ENCODE measurements at places on chromosomes 1 and 21.

DNA sequence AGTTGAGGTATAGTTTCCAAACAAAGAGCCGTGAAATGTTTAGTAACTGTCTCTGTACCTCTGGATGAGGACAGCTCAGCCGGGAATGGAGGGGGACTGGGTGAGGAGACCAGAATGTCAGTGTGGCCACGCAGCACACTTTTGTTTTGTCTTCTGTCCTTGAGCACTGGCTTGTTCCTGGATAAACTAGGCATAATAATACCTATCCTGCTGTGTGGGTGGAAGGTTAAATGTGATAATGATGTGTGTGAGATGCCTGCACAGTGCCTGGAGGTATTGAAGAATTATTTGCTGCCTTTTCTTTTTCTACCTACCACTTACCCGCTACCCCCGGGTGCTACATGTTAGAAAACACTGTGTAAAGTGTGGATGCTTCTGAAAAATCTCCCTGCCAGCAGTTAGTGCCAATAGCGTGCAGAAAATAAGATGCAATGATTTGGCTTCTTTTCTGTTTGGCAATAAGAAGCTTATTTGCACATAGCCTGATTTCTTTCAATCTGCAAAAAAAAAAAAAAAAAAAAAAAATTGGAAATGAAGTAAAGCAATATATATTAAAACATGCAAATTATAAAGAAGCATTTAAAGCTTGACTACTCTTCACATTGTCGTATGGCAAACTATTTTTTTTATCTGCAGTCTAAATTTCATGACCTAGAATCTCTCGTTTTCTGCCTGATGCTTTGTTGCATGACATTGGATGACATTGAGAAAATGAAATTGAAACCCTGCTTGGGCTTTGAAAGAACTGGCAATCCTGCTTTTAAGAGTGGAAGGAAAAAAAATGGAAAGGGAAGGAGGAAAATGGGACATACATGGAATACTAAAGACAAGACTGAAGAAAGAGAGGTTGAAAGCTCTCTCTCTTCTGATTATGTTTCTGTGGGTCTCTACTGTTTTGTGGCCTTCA is 89.5 kb downstream of the DISC1 start:
- no peak for DNase-seq

DNA sequence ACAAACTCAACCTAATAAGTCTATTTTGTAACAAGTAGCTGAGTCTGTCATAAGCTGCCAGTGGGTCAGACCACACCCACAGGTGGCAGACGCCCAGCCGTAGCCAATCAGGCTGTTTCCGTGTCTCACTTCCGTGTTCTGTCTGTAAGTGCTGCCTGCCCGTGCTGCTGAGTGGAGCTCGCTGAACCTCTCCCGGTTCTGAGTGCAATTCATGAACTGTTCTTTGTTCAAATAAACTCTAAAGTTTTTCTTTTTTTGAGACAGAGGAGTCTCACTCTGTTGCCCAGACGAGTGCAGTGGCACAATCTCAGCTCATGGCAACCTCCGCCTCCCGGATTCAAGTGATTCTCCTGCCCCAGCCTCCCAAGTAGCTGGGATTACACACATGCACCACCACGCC is 25.1 kb downstream of the POFUT2 start:
- no peak for DNase-seq

GRCh38 chr1:21344750-21345443 is 54.6 kb upstream of the ECE1 start:
- DNase-seq = no peak

DNA sequence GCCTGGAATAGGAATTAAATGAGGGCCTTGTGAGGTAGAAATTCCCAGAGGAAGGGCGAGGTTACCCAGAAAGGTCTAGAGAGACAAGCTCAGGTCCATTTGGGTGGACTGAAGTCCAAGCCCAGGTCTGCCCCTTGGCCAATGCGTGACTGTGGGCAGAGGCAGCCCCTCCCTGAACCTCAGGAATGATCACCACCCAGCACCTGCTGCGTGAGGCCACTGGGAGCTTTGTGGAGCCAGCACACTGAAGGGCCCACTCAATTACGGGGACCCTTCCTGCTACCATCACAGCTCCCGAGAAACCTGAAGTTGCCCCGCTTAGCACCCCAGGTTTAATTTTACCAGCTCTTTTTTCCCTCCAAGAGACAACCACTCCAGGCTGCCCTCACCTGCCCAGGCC is 6.5 kb upstream of the MATN1 start:
- no peak for DNase-seq

DNA sequence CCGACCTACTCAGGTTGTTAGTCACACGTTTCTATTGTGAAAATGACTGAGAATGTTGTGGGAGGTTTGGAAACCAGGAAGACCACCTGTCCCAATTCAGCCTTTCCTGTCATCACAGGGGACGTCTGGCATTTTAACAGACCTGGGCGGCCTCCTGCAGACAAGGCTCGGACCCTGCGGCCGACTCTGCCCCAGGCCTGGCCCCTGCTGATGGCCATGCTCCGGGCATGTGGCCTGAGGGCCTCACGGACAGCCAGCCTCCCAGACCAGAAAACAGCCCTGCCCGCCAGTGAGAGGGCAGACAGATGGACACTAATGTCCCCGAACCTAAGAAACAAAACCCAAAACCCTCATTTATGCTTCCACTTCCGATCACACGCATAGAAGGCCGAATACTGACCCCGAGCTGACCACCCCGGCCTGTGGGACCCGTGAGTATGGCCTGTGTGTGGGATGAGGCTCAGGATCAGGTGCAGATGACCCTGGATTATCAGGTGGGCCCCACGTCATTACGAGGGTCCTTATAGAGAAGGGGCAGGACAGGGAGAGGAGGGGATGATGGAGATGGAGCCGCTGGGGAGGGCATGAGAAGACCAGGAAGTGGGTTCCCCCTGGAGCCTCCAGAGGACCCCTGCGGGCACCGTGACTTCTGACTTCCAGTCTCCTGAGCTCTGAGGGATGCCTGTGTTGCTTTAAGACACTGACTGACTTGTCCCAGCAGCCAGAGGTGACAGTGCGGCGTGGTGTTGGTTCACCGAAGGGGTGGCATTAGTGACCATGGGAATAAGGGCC is 9.6 kb downstream of the COL18A1 start:
- no peak for DNase-seq

DNA sequence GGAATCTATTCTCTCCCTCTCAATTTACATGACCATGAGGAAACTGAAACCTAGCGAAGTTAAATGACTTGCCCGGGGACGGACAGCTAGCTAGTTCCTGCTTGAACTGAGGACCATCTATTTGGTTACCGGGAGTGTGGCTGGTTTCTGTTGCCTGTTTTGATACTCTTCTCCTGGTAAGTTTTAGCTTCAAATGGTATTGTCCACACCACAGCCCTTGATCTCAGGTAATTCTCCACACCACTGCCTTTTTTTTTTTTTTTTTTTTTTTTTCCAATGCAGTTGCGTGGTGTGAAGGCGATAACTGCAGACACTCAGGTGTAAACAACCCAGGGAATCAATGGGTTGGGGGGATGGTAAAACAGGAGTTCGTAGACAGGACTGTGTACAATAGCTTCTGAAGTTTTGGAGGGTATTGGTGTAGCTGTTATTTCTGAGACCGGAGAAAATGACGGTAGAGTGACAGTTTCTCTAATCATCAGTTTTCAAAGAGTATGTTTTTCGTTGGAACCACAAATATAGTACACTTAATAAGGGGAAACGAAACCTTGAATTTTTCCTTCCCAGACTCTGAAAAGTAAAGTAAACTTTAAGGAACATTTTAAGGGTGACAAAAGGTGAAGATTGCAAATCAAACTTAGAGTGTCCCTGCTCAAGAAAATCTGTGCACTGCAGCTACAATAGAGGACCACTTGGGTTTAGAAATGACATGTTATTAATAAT is 125.3 kb upstream of the CACYBP start:
- DNase-seq = no peak

DNA sequence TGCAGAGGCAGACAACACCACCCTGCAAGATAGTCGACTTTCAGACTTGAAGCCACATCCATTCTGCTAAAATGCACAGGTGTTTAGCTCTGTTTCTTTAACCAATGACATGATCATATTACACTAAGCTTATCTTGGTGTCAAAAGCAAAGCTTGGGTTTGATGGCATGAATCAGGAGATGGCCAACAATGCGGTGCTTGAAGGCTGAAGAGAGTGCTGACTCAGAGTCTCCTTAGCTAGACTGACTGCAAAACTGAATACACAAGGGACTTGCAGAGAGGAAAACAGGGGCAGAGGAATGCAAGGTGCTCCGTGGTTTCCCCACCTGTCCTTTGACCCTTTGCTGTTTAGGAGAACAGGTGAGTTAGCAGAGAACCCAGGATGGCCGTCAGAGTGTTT is 262.6 kb downstream of the SIPA1L2 start:
- DNase-seq = no peak

- no peak for DNase-seq
Observed at GRCh38 chr1:99811747-99812146, 38.4 kb upstream of the AGL start.

DNA sequence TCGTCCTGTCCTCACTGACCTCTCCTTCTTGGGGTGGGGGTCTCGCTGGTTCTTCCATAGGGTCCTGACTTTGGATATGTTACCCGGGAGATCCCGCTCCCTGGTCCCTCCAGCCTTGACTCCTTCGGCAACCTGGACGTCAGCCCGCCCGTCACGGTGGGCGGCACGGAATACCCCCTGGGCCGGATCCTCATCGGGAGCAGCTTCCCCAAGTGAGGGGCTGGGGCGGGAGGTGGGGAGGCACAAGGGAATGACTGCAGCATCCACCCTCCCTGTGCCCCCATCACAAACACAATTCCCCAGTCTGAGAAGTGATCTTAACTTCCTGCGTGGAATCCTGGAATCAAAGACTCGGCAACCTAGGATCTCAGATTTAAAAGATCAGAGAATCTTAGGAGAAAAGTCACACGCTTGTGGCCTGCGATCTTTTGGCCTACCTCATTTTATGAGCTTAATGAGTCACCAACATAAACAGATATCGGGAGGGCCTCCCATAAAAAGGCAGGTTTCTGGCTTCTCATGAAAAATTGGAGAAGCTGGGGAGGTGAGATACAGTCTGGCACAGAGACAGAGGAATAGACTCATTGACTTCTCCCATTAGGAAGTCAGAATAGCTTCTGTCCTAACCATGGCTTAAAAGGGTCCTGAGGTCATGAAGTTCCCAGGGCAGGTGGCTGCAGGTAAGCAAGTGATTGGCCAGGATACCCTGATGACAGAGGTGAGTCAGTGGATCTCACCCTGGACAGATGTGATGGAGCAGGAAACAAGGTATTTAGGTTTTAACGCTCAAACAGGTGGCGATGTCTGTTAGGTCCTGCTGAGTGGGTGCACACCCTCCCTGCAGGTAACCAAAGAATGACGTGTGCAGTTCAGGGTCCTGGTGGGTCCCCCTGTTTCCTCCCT is 15.9 kb upstream of the PADI3 start:
- peak; percentile 97 for DNase-seq

DNA sequence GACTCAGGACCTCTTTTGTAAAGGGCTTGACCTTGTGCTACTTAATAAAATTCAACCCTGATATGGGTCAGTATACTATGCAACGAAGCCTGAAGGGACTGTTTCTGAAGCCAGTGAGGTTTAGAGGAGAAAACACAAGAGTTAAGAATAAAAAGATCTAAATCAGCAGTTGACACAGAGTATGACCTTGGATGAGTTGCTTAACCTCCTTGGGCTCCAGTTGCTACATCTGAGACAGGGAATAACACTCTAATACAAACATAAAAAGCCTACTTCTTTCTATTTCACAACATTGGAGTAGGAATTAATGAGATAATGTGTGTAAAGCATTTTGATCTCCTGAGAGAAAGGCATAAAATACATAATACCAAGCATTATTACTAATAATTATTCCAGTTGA is 882.4 kb upstream of the ADGRL2 start:
- DNase-seq = no peak

- no peak for DNase-seq
Observed at GRCh38 chr1:5404412-5405203, 587.6 kb downstream of the NPHP4 start.

GRCh38 chr1:230300322-230301301 is 125.5 kb downstream of the PGBD5 start:
- no peak for DNase-seq

GRCh38 chr1:242132121-242132817 is 133.4 kb upstream of the MAP1LC3C start:
- no peak for DNase-seq

DNA sequence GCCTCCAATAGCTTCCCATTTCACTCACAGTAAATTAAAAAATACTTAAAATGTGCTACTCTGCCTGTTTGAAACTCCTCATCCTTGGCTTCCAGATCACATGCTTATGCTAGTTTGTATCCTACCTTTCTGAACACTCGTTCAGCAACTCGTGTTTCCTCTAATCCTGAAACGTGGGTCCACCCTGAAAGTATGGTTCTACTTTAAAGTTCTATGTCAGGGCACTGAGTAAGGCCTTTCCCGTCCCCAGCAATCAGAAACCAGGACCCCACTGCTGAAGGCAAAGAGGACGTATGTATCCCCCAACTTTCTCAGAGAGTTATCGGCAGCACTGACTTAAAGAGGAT is 419 bp upstream of the TSEN15 start:
- DNase-seq = peak; percentile 48

GRCh38 chr1:97925151-97925550 is 4.3 kb upstream of the DPYD start:
- DNase-seq = no peak

DNA sequence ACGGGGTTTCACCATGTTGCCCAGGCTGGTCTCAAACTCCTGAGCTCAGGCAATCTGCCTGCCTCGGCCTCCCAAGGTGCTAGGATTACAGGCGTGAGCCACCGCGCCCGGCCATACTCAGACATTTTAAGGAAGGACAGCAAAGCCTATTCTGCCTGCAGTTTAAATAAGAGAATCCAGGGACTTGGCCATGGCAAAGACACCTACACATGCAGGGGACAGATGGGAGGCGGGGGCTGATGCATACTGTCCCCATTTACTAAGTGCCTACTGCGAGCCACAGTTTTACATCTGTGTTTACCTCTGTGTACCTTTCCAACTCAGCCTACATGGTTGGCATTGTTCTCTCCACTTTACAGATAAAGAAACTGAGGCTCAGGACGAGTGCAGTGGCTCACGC is 25.4 kb downstream of the LDLRAD2 start:
- DNase-seq = no peak

GRCh38 chr1:225483818-225484656 is 56.2 kb upstream of the LBR start:
- no peak for DNase-seq

DNA sequence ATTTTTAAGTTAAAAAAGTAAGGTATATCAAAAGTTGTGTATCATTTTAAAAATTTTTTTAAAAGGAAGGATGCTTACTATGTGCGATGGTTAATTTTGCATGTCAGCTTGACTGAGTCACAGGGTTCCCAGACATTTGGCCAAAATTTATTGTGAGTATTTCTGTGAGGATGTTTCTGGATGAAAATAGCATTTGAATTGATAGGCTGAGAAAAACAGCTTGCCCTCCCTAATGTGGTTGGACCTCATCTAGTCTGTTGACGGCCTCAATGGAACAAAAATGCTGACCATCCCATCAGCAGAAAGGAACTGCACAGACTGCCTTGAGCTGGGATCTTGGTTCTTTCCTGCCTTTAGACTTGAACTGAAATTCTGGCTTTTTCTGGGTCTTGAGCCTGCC is 724.5 kb downstream of the NCAM2 start:
- DNase-seq = no peak

- DNase-seq = no peak
Observed at GRCh38 chr1:29782846-29783507, 546.7 kb downstream of the PTPRU start.

GRCh38 chr1:234842726-234843641 is 233.0 kb upstream of the IRF2BP2 start:
- no peak for DNase-seq

- DNase-seq = no peak
Observed at GRCh38 chr1:152970495-152970894, at the start of gene SPRR4. Gene SPRR4 (plus strand): TSS chr1:152970648. CDS start chr1:152971891, 1,243 bp downstream.

Measured in kidney glomerular epithelial cell (primary cell).